SW 1271 (cell line): ENCODE measurements at places on chromosomes 3 and 15.

DNA sequence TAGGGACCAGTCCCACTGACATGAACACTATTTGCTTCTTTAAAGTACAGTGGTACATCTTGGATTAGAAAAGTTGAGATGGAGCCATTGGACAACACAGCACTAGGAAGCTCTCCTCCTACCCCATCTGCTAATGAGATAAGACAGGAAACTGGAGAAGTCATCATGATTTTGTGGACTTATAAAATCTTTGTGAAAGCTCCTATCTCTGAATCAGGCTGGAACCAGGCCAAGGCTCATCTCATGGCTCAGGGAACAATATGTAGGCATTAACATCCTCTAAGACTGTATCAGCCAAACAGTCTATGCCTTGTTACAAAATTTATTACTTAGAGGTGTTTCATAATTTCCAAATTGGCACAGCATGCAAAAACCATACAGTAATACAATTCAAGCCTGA, 84.1 kb downstream of the BOC start:
- DNase-seq = no peak

- DNase-seq = no peak
Measured at GRCh38 chr3:53675942-53676341, 170.3 kb downstream of the CHDH start.

DNA sequence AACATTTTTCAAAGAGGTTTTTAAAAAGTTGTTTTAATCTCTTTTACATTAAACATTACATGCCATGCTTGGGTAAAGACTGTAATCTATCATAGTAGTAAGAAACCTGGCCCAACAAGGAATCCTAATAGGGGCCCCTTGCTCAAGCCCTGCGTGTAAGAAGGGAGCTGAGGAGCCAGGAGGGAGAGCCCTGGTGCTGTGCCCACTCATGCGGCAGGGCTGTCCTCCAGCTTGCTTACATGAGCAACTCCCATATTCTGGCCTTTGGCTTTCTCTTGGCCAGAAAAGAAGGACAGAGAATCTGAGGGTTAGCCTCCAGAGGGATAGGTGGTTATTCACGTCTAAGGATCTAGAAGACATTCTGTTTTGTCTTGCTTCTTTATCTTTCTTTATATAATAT, 49.8 kb downstream of the KBTBD12 start:
- no peak for DNase-seq

DNA sequence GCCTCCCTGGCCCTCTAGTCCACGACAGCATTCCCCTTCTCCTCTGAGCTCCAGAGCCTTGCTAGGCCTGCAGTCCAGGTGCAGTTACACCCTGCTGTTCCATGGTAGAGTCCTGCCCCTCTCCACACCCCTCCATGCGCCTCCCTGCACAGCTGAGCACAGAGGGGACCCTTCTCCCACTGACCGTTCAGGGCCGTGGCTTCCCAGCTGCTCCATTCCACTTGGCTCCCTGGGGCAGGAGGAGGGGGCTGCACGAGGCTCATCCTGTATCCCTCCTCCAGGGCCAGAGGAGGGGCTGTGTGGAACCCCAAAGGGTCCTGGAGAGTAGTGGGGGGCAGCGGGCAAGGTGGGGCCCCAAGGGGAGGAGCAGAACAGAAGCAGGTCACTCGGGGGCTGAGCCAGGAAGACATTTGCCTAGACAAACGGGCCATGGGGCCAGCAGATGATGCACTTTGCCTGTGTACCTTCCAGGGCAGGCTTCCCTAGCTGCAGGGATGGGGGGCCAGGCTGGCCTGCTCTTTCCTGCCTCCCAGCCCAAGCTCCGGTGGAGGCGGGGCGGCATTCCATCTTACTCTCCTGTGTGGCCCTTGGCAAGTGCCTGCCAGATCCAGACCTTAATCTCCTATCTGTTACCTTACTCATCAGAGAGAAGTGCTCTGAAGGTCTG, 20.7 kb upstream of the GOLGA6C start:
- DNase-seq = no peak

GRCh38 chr3:31579828-31580227, 47.1 kb downstream of the STT3B start:
- no peak for DNase-seq

DNA sequence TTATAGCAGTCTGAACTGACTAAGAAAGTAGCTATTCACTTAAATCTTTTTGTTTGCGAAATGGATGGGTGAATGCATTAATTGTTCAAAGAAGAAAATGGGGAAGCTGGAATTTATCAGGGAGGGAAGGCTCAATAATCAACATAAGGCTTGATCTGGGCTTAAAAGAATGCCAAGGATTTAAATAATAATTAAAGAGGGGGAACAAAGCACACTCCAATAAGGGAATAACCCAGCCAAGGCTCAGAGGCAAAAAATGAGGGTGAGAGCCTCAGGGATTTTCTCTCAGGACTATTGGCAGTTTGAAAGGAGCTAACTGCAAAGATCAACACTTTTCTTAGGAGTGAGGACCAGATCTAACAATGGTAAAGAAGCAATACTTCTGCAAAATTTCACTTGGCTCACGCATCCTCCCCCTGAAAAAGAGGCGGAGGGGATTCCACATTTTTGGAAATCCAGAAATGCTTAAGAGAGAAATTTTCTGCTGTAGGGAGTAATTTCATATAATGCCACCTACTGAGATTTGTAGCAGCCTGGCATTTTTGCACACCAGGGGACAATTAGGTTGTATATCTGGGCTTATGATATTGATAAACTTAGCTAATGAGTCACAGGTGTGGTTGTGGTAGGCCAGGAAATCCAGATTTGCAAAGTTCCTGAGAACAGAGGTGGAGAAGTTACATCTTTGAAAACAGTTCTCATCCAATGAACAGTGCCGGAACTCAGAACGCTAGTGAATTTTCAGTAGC, 405.1 kb downstream of the TUSC7 start:
- DNase-seq = no peak

- DNase-seq = no peak
Measured at GRCh38 chr3:150613034-150613433, 9.9 kb downstream of the SELENOT start.

GRCh38 chr3:120203016-120203415, 82.0 kb downstream of the GPR156 start:
- DNase-seq = peak; percentile 16

- no peak for DNase-seq
Measured at GRCh38 chr3:13161771-13162535, 88.7 kb upstream of the IQSEC1 start.

- DNase-seq = no peak
Measured at GRCh38 chr15:57789225-57789624, 82.7 kb downstream of the POLR2M start.

- DNase-seq = peak; percentile 22
Measured at GRCh38 chr3:32045091-32045915, 61.1 kb upstream of the GPD1L start.

- no peak for DNase-seq
Measured at GRCh38 chr3:156465194-156465593, 89.7 kb downstream of the SSR3 start.

DNA sequence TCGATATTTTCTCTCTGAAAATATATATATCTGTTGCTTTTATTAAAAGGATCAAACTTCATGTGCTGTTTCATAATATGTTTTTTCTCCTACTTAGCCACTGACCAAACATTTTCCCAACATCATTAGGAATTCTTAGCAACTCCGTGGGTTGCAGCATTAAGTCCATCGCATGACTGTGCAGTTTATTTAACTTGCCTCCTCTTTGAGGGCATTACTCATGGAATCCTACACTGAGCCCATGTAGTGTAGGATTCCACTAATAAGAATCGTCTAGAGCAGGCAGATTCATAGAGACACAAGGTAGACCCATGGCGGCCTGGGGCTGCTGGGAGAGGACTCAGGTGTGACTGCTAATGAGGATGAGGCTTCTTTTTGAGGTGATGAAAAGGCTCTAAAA, 49.3 kb downstream of the CMTM6 start:
- DNase-seq = no peak

GRCh38 chr3:159058859-159059258, 257.0 kb downstream of the MFSD1 start:
- DNase-seq = no peak

DNA sequence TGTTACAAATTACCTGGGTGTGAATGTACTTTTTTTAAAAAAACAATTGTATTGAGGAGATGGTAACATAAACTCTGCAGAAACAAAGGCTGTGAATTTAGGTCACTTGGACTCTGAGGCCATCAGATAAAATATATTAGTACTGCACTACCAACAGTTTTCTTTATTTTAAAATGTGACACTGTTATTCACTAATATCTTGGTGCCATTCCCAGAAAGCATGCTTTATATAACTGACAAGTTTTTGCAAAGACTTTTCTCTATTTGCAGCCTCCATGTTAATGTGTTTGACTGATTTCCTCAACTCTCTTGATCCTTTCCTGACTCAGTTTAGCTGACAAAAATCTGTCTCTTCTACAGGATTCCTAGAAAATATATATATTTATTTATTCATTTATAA, 26.5 kb upstream of the ACTL6A start:
- DNase-seq = no peak

DNA sequence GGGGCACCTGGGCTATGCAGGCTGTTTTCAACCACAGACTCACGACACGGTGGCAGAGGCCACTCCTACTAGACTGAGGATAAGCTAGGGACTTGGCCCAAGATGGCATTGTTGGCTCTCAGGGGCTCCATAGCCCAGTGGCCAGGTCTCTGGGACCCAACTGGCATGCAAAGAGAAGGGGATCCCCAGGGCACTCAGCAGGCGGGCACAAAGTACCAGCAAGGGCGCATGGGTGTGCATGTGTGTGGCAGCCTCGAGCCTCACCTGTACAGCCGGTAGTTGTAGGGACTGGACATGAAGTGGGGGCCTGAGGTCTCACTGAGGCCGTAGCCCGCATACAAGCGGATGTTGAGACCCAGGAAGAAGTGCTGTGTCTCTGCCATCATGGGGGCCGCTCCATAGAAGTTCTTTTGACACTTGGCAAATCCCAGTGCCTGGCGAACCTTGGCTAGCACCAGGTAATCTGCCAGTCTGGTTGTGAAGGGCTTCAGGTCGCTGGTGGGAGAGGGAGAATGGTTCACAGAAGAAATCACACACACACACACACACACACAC, 30.2 kb downstream of the IDH3A start:
- DNase-seq = no peak

- DNase-seq = no peak
Measured at GRCh38 chr3:73141525-73141924, 80.1 kb downstream of the EBLN2 start.

DNA sequence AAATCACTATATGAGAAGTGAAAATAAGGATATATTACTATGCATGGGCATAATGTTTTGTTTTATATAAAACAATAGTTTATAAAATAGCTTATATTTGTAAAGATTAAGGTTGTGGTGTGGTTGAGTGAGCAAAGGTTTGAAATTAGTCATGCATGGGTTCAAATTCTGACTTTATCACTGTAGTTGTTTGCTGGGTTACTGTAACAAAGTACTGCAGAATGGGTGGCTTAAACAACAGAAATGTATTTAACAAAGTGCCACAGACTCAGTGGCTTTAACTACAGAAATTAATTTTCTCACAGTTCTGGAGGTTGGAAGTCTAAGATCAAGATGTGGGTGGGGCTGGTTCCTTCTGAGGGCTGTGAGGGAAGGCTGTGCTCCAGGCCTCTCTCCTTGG, 184.8 kb upstream of the THRB start:
- no peak for DNase-seq

DNA sequence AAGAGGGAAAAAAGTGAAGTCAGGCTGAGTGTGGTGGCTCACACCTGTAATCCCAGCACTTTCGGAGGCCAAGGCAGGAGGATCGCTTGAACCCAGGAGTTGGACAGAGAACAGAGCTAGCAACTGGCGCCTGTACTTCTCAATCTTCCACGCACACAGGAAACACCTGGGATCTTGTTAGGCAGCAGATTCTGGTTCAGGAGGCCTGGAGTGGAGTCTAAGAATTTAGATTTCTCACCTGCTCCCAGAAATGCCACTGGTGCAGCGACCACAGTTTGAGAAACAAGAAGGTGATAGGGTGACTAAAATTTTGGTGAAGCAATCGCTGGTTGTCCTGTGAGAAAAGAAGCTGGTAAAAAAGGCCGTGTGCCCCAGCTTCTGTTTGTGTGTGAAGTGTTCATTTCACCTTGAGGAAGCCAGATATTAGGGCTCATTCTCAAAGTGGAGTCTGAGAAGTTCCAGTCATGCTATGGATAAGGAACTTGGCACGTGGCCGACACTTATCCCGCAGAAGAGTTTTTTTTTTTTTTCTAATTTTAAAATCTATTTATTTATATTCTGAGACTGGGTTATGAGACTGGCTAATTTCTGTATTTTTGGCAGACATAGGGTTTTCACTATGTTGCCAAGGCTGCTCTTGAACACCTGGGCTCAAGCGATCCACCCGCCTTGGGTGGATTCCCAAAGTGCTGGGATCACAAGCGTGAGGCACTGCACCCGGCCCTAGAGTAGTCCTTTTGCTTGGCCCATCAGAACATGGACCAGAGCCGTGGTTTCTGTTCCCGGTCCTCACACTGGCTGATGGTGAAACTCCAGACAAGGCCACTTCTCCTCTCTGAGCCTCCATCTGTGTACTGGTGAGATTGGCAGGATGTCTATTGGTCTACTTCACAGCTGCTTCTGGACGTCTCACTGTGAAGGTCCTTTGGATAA, 324.6 kb upstream of the PROK2 start:
- no peak for DNase-seq

DNA sequence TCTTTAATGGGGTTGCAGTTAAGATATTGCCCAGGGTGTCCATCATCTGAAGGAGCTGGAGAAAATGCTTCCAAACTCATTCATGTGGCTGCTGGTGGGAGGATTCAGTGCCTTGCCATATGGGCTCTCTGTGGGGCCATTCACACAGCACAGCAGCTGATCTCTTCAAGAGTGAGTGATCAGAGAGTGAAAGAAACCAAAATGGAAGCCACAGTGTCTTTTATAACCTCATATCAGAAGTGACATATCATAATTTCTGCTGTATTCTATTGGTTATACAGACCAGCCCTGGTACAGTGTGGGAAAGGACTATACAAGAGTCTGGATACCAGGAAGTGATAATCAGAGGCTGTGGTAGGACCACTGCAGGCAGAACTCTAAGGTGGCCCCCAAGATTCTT, 33.6 kb downstream of the HHLA2 start:
- DNase-seq = no peak

- DNase-seq = no peak
Measured at GRCh38 chr3:124079912-124080276, 88.0 kb upstream of the ROPN1 start.

- DNase-seq = no peak
Measured at GRCh38 chr3:61701011-61701410, 139.6 kb downstream of the PTPRG start.

- DNase-seq = no peak
Measured at GRCh38 chr15:61032600-61033286, 196.4 kb downstream of the RORA start.

GRCh38 chr3:2978977-2979732, 131.0 kb downstream of the IL5RA start:
- no peak for DNase-seq

GRCh38 chr15:25641762-25642161, 202.9 kb upstream of the UBE3A start:
- no peak for DNase-seq

- no peak for DNase-seq
Measured at GRCh38 chr3:152620395-152620794, 214.5 kb upstream of the P2RY1 start.

DNA sequence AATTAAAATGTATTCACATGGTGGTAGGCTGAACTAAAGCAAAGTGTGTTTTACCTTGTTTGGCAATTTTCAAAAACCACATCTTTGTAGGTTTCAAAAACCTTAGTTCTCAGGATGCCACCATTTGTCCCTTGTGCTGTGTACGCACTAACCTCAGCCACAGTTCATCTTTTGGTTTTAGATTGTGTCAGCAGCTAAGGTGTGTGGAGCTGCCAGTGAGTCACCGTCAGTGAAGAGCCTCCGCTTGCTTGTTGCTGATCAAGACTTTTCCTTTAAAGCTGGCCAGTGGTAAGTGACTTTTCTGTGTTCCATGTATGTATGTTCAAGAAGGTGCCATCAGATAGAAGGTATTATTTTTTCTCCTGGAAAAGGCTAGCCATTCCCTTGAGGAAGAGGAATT, 21.1 kb downstream of the OXNAD1 start:
- no peak for DNase-seq
